ENCODE measurements at places on chromosomes 16 and 17.

DNA sequence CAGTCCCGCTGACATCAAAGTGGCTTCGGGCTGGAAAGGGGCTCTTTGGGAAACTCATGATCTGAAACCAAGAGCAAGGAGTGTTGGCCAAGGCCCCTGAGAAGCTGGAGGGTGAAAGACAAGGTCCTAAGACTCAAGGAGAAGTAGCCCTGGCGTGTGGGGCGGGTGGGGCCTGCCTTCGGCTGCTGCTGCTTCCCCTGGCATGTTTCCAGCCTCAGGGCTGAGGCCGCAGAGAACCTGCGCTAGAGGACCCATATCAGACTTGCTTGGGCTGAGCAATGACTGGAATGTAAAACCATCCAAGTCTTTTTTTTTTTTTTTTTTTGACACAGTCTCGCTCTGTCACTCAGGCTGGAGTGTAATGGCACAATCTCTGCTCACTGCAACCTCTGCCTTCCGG lies 67.5 kb upstream of the GCSH start:
- DNase-seq: no peak

GRCh38 chr17:75877752-75878173 lies 618 bp downstream of the TRIM47 start:
- DNase-seq: peak; percentile 91

- DNase-seq: no peak
Measured at GRCh38 chr17:51352798-51353197, 92.5 kb downstream of the UTP18 start.

GRCh38 chr16:84514874-84515835 lies 10.7 kb upstream of the MEAK7 start:
- no peak for DNase-seq

DNA sequence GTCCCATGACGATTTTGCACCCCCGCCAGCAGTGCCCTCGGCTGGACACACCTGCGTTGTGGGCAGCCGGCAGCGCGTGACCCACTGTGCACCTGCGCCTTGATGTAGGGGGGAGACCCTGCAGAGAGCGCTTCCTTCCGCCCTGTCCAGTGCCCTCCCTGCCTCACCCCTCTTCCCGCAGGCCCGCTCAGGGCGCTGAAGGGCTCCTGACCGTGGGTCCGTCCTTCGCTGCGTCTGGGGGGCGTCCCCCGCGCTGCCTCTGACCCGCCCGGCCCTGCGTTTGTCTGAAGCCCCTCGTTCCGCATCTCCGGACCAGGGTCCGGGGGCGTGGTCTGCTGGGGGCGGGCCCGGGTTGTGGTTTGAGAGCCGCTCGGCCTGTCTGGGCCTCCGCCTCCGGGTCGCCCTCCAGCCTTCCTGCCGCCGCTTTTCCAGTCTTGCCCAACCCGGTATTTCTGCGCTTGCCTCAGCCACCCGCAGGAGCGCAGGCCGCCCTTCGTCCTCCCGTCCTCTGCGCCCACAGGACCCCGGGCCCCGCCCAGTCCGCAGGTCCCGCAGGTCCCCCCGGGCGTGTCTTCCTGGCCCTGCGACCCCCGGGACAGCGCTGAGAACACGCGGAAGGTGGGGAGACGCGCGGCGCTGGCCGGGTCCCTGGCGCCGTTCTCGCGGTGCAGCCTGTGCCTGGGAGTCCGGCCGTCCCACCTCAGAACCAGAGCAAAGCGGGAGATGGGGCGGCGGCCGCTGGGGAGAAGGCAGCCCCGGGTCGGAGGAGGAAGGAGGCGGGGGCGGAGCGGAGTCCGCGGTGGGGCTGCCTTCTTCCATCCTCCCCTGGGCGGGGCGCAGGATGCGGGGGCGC lies 4.0 kb upstream of the IL17C start:
- DNase-seq: peak; percentile 90

DNA sequence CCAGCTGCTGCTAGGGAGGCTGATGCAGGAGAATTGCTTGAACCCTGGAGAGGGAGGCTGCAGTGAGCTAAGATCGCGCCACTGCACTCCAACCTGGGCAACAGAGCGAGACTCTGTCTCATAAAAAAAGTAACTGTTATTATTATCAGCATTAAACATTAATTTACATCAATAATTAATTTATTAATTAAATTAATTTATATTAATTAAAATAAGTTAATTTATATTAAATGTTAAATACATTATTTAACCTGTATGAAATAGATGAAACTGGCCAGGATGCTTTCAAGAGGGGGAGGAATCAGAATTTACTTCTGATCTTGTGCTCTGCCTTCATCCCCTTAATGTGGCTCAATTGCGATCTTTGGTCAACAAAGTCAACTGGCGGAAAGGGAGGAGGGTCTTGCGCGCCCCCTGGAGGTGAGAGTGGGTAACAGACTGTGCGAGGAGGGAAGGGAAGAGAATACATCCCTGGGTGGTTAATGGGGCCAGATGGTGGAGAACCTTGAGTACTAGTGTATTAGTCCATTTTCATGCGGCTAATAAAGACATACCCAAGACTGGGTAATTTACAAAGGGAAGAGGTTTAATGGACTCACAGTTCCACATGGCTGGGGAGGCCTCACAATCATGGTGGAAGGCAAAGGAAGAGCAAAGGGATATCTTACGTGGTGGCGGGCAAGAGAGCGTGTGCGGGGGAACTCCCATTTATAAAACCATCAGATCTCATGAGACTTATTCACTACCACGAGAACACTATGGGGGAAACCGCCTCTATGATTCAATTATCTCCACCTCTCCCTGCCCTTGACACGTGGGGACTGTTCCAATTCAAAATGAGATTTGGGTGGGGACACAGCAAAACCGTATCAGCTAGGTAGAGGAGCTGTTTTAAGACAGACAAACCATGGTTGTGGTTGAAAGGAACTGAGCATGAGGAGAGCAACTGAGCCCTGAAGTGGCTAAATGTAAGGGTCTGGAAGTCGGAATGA lies 15.7 kb upstream of the CPPED1 start:
- DNase-seq: peak; percentile 83

- peak; percentile 89 for DNase-seq
Measured at GRCh38 chr16:58331024-58331707, 36.3 kb upstream of the PRSS54 start.

DNA sequence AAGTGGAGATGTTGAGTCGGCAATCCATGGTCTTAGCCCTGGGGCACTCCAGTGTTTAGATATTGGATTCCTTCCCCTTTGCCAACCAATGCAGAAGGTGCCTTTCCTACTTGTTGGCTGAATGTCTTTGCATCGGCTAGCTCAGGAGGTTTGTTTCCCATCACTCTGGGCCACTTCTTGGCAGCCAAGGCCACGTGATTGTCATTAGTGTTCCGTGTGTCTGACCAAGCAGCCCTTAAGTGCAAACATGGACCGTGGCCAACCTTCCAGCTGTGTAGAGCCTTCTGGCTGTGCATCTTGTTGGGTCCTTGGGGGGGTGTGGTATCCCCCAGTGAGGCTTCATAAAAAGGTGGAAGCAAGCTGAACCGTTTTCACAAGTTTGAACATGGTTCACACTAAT lies 66.0 kb downstream of the GNAO1 start:
- DNase-seq: no peak

GRCh38 chr16:63682844-63683243 lies 1439.0 kb downstream of the CDH11 start:
- no peak for DNase-seq

GRCh38 chr16:76748461-76749348 lies 442.3 kb upstream of the MON1B start:
- peak; percentile 4 for DNase-seq

GRCh38 chr16:79816081-79816497 lies 215.6 kb upstream of the MAF start:
- no peak for DNase-seq

GRCh38 chr17:80365983-80366382 lies 49.0 kb upstream of the ENDOV start:
- DNase-seq: no peak

DNA sequence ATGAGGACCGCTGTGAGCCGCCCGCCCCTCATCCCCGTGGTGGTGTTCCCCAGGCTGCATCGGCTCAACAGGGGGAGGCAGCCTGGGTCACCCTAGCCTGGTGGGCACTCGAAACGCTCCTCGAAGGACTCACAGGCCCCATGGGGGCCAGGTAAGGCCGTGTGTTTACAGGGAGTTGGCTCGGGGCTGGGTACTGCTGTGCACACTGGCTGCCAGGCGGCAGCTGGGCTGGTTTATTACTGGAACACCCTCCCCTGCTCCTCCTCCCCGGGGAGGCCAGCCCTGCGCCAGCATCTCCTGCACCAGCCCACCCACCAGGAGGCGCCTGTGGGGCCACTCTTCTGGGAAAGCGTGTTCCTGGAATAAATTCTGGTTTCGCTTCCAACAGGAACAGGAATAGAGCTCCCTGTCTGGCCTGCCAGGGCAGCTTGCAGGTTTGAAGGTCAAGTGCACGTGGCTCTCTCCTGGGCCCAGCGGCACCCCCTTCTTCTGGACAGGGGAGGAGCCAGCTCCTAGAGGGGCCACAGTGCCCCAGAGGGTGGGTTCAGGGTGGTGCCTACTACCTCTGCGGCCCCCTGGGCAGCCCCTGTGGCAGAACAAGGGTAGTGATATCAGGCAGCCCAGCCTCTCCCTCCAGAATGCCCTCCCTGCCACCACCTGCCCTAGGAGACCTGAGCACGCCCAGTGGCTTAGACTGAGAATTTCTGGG lies 11.3 kb downstream of the MCRIP1 start:
- peak; percentile 77 for DNase-seq

- DNase-seq: no peak
Measured at GRCh38 chr17:17191346-17191792, 14.8 kb downstream of the PLD6 start.

DNA sequence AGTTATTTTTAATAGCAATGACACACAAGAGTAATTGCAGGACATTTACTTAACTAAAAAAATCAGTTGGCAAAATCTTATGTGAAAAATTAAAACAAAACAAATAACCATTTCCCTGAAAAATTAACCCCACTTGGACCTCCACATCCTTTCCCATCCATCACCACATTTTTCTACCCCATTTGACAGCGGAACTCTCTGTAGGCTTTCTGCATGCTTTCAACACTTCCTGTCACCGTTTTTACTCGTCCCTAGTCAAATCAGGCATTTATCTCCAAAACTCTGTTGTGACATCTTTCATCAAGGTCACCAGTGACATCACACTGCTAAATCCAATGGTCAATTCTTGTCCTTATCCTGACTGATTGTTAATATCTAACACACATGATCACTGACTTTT lies 27.5 kb downstream of the KCNJ16 start:
- no peak for DNase-seq

DNA sequence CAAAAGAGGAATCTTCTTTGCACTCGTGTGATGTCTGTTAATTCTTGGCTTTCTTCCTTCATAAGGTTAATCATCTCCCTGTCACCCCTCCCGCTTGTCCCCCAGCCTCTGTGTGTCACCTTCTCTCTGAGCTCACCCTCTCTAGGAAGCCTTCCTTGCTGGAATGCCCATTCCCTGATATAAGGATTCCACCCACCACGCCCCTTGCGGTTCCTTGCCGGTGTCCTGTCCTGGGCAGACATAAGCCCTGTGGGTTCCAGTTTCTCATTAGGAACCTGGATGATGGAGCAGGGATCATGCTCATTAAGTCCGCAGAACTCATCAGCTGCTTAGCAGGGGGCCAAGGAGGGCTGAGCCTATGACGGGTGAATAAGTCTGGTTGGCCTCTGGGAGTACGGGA lies 559.3 kb downstream of the MAF start:
- DNase-seq: no peak

DNA sequence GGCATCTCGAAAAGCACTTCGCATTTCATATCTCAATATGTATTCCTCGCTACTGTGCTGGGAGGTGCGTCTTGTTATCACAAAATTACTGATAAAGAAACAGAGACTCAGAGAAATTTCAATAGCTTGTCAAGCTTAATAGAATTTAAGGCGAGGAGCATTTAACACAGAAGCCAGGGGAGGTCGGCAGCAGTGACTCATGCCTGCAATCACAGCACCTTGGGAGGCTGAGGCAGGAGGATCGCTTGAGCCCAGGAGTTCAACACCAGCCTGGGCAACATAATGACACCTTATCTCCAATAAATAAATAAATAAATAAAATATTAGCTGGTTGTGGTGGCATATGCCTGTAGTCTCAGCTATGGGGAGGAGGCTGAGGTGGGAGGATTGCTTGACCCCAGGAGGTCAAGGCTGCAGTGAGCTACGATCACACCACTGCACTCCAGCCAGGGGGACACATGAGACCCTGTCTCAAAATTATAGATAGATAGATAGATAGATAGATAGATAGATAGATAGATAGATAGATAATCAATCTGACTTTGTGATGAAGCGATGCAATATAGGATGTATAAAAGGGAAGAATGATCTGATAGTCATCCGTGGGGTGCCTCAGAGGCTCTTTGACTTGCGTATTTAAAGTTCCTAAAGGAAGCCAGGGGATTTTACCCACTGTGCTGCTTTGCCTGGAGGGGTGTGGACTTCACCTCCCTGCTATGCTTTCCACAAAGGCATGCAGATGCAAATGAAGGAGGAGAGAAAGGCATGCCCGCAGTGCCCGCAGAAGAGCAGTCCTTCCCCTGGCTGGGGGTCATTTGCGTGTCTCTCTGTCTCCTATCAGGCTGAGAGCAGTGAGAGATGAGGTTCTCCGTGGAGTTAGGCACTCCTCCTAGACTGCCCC lies 15.9 kb upstream of the USP10 start:
- DNase-seq: peak; percentile 74

GRCh38 chr16:89695086-89695874 lies 6.2 kb downstream of the SPATA2L start:
- no peak for DNase-seq

- DNase-seq: no peak
Measured at GRCh38 chr16:87506423-87507350, 13.9 kb upstream of the ZCCHC14 start.

DNA sequence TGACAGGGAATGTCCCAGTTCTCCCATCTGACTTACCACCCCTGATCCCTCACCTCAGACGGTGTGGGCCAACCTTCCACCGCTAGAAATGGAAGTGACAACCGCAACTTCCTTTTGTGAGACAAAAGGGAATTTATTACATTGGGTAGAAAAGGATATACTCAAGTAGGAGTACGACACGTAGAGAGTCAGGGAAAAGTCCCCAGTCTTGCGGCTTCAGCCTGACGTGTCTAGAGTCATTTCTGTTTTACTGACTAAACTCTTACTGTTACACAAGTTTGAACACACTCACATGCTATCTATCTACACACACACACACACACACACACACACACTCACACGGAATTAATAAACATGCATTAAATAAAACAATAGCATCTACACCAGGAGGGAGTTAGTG lies 178.9 kb downstream of the COPRS start:
- DNase-seq: no peak

DNA sequence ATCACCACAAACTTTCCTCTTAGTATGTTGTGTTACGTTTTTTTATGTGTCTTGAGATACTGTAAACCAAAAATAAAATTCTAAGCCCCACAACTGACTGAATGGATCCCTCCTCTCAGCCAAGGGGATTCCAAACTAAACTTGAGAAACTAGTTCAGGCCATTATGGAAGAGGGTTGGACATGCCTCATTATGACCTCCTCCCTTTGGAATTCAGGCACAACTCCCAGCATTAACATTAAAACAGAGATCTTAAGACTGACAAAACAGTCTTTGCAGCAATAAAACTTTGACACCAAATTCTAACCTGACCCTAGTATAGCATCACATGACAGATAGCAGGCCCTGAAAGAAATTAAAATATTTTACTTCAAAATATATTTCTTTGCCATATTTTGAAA lies 51.1 kb upstream of the SLC47A1 start:
- DNase-seq: peak; percentile 79

- DNase-seq: no peak
Measured at GRCh38 chr17:81310949-81311550, 15.9 kb upstream of the SLC38A10 start.

- DNase-seq: no peak
Measured at GRCh38 chr17:76452127-76452659, 759 bp downstream of the UBE2O start.

GRCh38 chr17:54466875-54467274 lies 433.8 kb upstream of the TOM1L1 start:
- DNase-seq: no peak

- no peak for DNase-seq
Measured at GRCh38 chr16:49600976-49601375, 227.4 kb downstream of the C16orf78 start.
